GM19239 (cell line): ENCODE measurements at places on chromosomes 1 and 21.

DNA sequence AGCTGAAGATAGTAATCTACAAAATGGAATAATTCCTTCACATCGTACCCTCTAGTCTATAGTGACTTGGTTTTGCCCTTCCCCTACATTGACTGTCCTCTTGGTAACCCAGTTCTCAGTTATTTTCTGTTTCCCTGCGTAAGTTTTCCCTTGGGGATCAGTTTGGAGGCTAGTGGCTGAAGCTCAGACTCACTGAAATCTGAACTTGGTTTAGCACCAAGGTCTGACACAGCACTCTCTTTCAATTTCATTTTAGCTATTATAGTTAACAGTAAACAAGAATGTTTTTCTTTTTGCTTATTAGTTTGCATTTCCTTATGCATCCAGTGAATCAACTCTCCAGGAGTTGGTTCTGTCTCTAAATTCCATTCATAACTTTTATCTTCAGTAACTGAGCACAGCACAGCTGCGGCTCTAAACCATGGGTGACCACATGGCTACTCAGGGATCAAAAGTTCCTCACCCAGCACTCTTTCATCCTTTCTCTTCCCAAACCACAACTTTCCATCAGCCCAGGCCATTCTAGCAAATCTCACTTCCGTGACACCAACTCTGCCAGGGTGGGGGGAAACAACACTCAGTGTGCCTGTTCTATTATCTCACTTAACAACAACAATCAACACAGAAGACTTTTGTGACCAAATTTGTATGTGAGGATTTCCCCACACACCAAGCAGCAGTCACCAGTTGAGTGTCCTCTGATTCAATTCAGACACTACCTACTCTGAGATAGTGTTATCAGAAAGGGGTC, 17.6 kb upstream of the IFI6 start:
- no peak for DNase-seq

DNA sequence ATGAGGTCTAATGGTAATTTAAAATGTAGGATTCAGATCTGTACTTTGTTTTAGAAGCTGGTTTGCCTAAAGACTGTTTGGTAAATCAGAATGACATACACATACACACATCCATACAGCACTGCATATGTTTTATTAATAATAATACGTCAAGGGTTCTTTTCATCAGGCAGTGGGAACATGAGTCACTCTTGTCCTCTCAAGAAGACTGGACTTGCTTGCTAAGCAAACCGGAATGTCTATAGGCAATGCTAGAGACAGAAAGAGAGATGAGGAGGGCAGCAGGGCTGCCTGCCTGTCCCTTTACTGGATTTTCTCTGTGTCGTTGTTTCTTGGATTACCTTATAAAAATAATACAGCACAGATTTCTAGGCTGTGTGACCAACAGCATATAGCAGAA, 119.1 kb upstream of the GALNT2 start:
- no peak for DNase-seq

DNA sequence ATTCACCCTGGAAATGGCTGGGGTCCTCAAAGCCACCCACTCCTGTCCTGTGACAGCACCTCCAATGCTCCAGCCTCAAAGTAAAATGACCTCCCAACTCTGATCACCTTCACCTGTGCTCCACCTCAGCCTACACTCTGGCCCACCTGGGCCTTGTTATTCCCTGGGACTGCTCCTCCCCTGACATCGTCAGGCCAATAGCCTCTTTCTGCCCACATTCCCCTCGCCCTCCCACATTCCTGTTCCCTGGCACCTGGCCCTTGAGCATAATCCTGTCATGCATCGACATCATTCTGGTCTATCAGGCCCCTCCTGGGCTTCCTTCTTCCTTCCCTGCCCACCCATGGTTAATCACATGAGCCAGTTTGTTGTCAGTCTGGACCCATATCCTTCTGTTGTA, 13.2 kb upstream of the BCAR3 start:
- no peak for DNase-seq

DNA sequence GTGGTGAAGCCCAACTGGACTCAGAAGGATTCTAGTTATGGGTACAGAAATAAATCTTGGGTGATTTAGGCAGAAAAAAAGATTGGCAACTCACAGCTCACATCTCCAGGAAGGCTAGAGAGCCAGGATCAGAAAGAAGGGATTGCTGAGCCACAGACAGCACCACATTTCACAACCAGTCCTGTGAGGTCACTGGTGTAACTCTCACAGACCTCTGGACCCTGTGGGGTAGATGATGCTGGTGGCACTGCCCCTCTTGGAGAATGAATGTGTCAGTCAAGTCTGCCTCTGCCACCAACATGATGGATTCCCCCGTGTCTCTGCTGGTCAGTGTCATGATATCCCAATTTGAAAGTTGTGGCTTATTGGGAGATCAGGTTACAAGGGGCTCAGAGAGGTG, 70.9 kb upstream of the HMCN1 start:
- no peak for DNase-seq

DNA sequence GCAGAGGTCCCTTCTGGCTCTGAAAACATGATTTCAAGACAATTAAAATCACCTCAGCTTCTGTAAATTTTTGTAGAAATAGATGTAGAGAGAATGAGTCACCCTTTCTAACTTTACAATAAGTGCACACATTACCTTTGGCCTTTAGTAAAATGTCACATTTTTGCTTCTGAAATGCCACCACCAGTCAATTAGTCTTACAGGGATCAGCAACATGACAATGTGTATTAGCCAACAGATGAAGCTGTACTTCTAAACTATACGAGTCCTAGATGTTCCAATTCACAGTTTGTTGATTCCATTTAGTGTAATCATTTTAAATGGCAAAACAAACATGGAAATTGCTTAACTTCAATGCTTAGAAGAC, 23.1 kb downstream of the C21orf91 start:
- DNase-seq, result no peak

GRCh38 chr1:118588566-118588965, 399.6 kb downstream of the TBX15 start:
- no peak for DNase-seq

GRCh38 chr1:200279810-200280411, 129.9 kb downstream of the ZNF281 start:
- DNase-seq, result no peak

DNA sequence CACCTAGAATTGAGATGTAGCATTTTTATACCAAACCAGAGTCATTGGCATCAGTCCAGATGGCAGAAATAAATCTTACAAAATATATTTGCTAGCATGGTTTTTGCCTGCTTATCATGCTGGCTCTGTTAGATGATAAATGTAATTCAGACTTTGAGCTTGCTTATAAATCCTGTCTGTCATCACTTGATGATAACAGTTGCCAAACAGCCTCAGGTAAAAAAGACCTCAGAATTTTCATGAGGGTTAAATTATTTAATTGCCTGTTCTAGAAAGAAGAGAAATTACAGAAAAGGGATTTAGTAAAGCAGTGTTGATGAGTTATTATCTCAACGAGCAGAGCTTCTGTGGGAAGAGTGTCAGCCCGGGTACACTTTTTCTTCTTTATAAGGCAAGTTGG, 83.3 kb downstream of the FNBP1L start:
- no peak for DNase-seq

DNA sequence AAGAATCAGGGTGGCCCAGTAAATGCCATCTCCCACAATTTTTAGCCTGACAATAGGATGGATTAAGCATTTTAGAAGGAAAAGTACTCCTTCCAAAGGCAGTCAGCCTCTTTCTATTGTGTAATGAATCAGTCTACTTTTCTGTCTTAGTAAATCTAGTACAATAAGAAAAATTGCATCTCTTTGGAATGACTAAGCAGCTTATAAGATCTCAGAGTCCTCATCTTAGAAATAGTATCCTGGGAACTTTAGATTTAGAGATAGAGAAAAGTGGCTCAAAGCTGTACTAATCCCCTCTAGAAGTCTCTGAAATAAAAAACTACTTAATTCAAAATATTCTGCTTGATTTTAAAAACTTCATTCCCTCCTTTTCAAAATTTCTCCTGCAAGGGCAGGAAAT, 81.4 kb downstream of the SLC44A5 start:
- no peak for DNase-seq

DNA sequence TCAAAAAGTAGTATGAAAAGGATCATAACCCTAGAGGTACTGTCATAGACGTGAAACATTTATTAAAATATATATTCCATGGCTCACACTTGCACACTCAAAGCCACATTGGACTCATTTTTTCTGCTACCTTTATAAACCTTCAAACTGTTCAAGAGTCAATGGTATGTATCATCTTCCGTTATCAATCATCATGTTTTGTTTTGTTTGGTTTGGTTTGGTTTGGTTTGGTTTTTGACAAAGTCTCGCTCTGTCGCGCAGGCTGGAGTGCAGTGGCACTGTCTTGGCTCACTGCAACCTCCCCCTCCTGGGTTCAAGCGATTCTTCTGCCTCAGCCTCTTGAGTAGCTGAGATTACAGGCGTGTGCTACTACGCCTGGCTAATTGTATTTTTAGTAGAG, 1.8 kb downstream of the IFNAR2 start:
- no peak for DNase-seq

DNA sequence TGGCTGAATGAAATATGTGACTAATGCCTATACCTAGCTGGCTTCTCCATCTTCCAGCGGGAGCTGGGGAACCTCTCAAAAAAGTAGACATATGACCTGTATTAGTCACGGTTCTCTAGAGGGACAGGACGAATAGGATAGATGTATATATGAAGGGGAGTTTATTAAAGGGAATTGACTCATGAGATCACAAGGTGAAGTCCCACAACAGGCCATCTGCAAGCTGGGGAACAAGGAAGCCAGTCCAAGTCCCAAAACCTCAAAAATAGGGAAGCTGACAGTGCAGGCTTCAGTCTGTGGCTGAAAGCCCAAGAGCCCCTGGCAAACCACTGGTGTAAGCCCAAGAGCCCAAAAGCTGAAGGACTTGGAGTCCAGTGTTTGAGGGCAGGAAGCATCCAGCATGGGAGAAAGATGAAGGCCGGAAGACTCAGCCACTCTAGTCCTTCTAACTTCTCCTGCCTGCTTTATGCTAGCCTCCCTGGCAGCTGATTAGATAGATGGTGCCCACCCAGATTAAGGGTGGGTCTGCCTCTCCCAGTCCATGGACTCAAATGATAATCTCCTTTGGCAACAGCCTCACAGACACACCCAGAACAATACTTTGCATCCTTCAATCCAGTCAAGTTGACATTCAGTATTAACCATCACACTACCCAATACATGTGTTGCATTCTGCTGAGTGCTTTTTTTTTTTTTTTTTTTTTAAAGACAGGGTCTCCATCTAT, 19.6 kb downstream of the OLIG1 start:
- no peak for DNase-seq

- no peak for DNase-seq
Observed at GRCh38 chr1:63883494-63884235, 109.8 kb downstream of the ROR1 start.

DNA sequence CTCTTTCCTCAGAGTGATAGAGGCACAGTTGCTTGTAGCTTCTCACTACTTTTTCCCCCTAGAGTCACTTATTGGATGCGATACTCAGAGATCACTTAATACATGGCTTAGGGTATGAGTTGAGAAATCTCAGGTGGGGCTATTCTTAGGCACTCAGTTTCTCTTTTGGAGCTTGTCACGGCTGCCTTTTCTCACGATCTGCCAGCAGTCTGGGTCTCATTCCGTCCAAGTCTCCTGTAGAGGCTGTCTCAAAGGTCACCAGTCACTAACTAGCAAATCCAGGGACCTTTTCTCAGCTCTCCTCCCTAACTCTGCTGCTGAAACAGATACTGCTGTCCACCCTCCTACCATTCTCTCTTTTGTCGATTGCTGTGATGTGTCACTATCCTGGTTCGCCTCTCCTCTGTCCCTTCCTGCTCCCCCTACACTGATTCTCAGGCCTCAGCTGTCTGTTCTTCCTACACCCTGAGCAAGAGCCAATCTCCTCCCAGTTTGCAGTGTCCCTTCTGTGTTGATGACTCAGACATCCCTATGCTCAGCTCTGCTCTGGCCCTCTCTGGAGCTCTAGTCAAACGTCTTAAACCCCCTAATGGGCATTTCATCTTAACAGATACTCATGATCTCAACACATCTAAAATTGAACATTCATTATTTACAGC, 12.4 kb downstream of the ATP1A2 start:
- no peak for DNase-seq

GRCh38 chr1:18343581-18343980, 137.1 kb upstream of the KLHDC7A start:
- no peak for DNase-seq

DNA sequence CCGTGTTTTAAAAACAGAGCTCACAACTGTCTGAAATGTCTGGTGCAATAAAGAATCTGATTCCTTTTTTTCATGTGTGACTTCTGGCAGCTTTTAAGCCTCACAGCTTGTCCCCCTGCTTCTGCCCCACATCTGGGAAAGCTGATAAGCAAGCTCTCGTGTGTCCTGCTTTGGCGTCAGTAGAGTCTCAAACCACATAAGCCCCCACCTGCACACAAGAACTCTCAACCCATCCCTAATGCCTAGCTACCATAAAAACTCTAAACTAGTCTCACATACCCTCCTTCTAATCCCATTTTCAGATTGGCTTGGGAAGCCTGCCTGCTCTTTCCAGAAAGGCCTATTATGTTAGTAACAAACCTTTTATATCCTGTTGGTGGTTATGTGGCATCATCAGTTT, 94.6 kb upstream of the DAB1 start:
- DNase-seq, result no peak

- DNase-seq, result no peak
Observed at GRCh38 chr1:13763222-13763621, 63.2 kb downstream of the PRDM2 start.

- no peak for DNase-seq
Observed at GRCh38 chr1:228751360-228752098, 16.2 kb downstream of the RHOU start.

- no peak for DNase-seq
Observed at GRCh38 chr1:221965252-221965651, 223.4 kb upstream of the DUSP10 start.

DNA sequence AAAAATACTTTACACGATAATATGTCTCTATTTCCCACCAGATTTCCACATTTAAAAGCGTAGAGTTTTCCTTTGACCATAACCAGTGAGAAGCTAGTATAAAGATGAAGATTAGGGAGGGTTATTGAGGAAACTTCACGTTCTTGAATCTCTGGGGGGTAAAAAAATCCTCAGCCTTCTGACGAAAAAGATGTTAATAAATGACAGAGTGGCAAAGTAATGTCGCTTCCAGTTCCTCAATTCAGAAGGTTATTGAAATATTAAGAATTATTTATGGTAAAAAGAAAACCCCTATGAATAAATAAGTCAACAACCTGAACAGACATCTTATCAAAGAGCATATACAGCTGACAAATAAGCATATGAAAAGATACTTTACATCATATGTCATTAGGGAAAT, 241.0 kb downstream of the GPATCH2 start:
- DNase-seq, result no peak

DNA sequence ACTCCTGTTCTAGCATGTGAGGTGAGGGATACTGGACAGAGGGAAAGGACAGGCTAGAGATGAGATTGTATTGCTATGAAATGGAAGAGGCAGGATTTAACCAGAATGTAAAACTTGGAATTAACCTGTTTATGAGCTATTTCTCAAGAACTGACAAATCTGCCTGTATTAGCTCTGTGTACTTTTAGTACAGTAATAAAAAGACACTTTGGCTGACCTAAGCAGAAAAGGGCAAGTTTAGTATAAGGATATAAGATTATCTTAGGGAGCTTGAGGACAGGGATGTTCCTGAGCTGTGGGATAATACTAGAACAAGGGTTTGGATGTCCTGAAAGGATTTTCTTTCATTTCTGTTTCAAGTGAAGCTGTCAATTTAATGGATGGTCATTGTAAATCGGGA, 11.2 kb downstream of the ZCCHC17 start:
- no peak for DNase-seq

GRCh38 chr1:30191154-30191702, 532.2 kb downstream of the MATN1 start:
- DNase-seq, result no peak
